ENCODE measurements at places on chromosomes 1 and 21.

GRCh38 chr1:166133857-166134256, 32.9 kb downstream of the FAM78B start:
- no peak for DNase-seq

- peak; percentile 16 for DNase-seq
Observed at GRCh38 chr21:33121715-33122475, 52.0 kb downstream of the OLIG1 start.

- no peak for DNase-seq
Observed at GRCh38 chr1:27042670-27043069, 30.0 kb upstream of the TENT5B start.

DNA sequence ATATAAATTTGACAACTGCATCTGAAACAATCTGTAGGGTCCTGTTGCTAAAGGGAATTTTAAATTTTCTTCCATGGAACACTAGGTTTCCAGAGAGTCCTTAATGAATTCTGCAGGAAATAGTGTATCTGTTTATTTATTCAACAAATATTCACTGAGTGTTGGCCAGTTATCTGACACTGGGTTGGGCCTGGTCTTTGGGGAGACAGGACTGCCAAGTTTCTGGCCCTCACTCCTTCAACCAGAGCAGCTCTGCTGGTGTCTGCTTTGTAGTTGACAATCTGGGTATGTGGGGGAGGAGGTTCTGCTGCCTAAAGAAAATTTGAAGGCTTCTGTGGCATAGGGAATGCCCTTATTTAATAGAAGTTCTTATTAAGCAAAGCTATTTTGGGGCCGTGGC, 26.1 kb upstream of the HUNK start:
- DNase-seq = no peak

DNA sequence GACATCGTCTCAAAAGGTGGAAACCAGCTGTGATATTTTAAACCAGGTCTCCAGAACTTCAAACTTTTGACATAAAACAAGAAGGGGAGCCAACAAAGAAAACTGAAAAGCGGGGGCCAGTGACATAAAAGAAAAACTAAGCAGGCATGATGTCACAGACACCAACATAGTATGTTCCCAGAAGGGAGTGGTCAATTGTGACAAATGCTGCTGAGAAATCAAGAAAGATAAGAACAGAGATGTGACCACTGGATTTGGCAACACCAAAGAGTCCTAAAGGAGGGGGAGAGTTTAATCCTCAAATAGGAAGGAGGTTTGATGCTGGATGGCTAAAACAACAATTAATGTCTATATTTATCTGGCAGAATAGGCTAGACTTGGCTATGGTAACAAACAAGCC, 2.3 kb upstream of the RNF19B start:
- DNase-seq = no peak

DNA sequence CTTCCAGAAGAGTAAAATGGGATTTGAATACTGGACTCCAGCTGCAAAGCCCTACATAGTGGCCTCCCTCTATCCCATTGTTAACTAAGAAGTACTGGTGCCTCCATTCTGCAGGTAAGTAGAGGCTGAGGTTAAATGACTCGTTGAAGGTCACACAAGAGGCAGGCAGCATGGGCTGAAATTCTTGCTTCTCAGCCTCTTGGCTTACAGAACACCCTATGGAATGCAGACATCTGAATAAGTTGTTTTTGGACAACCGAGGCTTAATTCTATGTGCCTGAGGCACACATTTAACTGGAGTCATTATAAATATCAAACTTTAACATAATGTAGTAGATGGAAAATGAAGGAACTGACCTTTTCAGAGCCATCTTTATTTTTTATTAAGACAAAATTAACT, 5.7 kb downstream of the DNAJC11 start:
- DNase-seq = no peak

All from NCI-H526 treated with DMSO at 0.1 percent for 48 hours (cell line).